ENCODE measurements at places on chromosomes 7 and 10.

- DNase-seq: no peak
These were observed 71.9 kb downstream of the WIPF3 start for GRCh38 chr7:29878081-29878688.

DNA sequence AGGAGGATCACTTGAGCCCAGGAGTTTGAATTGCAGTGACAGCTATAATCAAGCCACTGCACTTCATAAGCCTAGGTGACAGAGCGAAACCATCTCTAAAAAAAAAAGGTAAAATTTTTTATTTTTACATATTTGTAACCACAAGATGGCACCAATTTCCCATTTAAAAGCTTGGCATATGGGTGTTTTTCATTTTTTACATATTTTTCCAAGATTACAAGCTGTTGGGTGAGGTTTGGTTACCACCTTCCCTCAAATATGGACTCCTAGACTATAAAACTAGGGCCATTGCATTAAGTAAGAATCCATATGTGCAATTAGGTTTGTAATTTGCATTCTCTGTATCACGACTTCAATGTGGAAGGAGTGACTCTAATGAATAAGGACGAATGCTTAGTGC, 129.3 kb upstream of the ACBD5 start:
- no peak for DNase-seq

- DNase-seq: no peak
These were observed 22.7 kb downstream of the CYP2C19 start for GRCh38 chr10:94785211-94785610.

- DNase-seq: no peak
These were observed 30.1 kb downstream of the CRTAC1 start for GRCh38 chr10:98000346-98000745.

DNA sequence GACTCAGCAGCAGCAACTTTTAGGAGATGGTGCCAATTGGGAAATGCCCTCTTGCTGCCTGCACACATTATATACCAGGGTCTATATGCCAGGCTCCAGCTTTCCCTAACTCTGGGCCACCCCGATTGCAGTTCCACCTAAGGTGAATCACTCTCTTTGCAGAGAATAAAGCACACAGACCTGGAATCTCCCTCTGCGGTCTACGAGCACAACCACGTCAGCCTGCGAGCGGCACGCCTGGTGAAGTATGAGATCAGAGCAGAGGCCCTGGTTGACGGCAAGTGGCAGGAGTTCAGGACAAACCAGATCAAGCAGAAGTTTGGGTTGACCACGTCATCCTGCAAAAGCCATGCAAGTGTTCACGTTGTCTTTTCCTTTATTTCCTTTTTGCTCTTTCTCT, 38.2 kb upstream of the PLEKHA1 start:
- DNase-seq: no peak

DNA sequence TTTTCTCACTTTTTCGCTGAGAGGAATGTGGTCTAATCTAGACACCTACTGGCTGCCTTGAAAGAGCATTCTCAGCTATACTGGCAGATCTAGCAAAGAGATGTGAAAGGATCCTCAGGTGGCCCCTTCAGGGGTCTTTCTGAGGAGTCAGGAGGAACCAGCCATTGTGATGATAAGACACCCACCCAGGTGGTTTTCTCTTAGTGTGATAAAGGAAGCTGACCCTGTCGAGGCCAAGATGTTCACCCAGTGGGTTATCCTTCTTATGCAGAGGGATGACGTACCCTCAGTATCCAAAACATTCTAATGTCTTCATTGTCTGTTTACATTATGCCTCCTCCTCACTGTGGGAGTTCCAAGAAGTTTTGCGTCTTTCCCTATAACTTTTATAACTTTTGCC, 98.3 kb upstream of the LRGUK start:
- DNase-seq: no peak

DNA sequence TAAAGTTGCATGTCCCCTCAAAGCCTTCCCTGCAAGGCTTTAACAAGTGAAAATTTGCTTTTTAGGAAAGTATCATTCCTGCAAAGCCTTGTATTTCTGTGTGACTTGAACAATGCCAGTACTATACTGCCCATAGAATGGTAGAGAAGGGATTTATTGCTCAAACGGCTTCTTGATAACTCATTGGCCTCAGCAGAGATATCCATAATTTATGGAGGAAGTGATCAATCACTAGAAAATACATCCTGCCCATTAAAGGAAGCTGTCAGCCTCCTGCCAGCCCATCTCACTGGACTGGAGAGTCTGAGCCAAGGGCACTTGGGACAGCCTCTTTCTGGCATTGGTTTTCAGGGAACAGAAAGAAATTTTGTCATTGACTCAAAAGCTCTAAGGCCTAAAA, 152.6 kb downstream of the XPNPEP1 start:
- DNase-seq: no peak

GRCh38 chr7:117248829-117249228, 74.0 kb downstream of the WNT2 start:
- DNase-seq: no peak

DNA sequence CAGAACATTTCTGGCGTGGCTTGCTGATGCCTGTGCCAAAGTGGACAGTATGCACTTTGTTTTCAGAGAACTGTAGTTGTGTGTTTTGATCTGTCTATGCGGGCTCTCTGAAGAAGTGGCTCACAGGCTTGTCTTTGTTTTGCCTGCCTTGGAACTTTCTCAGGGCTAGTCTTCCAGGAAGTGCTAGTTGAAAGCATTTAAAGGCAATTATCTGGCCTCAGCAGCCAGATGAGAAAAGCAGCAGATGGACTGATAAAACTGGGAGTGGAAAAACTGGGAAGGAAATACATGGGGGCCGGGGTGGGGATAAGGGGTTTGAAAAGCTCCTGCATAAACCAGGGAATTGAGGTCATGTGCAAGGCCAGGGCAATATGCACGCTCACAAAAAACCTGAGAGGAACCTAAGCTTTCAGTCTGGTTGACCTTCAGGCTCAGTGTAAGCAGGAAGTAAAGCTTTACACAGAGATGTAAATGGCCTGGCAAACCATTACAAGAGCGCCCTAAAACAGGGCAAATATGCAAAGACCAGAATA, 94.5 kb downstream of the ZNF33B start:
- no peak for DNase-seq

DNA sequence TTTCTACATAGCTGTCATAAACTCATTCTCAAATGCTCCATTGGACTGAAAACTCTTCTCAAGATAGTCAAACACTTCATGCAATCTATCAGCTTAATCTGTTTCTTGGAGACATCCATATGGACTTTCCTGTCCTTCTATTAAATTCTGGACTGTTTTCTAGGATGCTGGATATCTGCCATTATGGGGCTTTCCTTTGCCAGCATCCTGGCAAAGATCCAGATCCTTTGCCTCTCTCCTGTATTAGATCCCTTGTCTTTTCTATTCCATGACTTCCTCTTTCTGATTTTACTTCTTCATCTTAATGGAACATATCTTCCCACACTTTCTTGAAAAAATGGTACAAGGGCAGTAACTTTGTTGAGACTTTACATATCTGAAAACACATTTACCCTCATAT, 35.9 kb upstream of the SKAP2 start:
- no peak for DNase-seq

DNA sequence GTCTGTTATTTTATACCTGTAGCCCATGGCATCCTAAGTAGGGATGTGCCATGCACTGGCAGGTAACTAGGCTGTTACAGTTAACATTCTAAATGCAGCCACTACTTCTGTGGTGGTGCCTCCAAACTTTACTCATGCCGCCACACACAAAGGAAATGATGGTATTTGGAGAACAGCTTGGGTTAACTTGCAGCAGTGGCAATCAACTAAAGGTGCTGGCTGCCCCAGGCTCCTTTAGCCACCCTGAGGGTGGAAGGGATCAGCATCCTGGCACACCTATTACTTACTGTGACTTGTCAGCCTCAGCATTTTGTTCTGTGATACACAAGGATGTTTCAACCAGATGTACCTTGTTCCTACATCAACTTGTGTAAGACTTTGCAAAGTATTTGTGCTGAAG, 221.8 kb upstream of the PPP1R3A start:
- DNase-seq: no peak

DNA sequence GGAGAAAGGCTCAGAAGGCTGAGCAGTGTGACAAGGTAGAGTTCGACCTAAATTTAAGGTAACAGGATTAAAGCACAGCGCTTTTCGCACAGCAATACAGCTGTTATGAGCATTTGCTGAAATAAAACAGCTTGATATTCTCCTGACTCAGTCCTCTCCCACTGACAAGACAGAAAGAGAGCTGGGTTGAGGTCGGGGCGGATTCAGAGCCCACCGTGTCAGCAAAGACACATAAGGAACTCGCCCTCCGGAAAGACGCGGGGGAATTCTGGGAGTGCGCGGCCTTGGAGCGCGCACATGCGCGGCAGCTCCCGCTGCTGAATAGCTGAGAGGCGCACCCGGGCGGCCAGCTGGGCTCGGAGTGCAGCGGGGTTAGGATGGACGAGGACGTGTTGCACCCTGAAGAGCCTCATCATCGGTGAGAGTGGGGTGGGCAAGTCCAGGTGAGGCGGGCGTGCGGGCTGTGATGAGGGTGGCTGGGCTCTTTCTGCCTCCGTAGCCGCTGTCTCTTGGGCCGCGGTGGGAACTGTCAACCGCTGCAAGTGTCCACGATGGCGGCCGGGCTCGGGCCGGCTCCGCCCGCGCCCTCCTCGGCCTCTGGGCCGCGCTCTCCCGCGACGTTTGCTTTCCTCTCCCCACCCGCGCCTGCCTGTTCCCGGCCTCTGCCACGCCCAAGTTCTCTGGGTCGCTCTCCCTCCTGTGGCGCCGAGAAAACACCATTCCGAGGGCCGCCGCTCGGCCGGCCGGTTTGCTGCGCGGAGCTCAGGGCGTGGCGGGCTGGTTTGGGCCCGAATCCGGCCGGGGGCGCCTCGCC, 120.6 kb downstream of the LYZL1 start:
- no peak for DNase-seq

GRCh38 chr10:110504111-110504735, 6.5 kb downstream of the DUSP5 start:
- DNase-seq: peak; percentile 30

DNA sequence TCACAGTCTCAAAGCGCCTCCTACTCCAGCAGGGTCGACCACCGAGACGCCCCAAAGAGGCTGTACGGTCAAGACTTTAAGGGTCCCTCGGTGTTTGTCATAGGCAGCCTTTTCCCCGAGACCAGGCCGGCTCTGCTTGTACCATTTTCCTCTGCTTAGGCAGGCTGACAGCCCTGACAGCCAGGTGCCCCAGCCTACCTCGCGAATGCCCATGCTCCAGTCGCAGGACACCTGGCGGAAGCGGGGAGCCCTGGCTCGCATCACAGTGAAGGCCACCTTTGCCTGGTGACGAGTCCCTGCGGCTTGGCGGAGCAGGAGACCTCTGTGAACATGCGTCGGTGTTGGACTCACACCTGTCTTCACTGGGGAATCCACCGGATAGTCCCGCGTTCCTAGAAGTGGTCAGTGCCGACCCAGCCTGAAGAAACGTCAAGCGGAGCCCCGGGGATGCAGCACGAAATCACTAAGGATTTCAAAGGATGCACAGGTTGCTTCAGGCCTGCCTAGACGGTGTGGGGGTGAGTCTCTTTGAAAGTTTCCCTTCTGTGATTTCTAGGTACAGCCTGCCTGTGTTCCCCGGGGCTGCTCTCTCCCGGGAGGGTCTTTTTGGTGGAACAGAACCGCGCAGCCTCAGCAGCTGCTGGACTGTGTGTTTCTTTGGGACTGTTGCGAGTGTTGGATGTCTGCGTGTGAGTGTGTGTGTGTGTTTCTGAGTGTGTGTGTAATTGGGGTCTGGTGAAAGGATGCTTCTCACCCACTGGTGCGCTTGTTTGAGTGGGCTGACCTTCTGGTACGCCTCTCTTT, 30.5 kb upstream of the ZNF273 start:
- DNase-seq: no peak

GRCh38 chr7:90857603-90858002, 261.5 kb downstream of the CDK14 start:
- DNase-seq: no peak

DNA sequence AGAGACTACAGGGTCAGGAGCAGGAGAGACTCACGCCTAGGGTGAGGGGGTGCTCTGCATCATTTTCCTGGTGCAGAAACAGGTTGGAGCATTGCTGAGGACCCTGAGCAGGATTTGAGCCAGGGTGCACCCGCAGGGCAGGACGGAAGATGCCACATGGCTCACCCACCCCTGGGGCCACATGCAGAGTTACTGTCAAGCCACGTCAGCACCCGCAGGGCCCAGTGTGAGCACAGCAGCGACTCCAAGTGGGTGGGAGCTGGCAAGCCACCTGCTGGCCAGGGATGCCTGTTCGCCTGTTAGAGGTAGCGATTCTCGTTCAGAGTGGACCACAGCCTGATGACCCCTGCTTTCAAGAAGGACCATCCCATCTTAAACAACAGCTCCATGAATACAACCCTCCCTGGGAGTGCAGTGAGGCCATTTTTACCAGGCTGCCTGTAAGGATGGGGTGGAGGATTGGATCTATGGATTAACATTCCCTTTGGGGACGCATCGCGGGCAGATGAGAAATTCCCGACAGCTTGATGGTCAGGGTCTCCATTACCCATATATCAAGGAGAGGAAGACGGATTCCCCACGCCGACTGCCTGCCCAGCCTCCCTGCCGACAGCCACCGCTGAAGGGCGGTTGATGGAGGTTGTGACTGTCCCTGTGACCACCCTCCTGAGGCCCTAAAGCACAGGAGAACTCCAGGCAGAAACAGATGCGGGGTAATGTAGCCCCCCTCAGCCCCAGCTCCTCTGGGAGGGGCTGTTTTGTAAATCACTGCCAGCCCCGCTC, 101.1 kb upstream of the RET start:
- DNase-seq: no peak

DNA sequence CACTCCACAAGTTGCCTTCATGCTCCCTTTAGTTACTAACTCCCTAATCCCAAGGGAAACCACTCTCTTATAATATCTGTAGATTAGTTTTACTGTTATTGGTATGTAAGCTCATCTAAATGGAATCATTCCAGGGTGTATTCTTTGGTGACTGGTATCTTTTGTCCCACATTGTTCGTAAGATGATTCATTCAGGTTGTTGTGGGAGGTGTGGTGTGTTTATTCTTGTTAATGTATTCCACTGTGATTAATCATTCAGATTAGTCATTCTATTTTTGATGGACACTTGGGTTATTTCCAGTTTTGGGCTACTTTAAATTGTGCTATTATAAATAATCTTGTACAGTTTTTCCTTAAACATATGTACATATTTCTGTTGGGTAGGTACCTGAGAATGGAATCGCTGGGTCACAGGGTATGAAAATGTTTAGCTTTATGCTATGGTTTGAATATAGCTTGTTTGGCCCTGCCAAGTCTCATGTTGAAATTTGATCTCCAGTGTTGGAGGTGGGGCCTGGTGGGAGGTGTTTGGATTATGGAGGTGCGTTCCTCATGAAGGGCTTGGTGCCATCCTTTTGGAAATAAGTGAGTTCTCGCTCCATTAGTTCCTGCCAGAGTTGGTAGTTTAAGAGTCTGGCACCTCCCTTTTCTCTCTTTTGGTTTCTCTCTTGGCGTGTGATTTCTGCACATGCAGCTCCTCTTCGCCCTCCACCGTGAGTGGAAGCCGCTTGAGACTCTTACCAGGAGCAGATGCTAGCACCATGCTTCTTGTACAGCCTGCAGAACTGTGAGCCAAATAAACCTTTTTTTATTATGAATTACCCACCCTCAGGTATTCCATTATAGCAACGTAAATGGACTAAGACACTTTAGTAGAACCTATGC, 13.8 kb downstream of the BTRC start:
- DNase-seq: no peak

- DNase-seq: peak; percentile 82
These were observed at the start of gene GATA3 for GRCh38 chr10:8054494-8055407. TSS of gene GATA3 (plus strand) at chr10:8054688. CDS start at chr10:8055656, 968 bp downstream.
